ENCODE measurements at places on chromosomes 3 and 15.

- no peak for DNase-seq
Measured at GRCh38 chr15:81536356-81536755, 162.3 kb upstream of the TMC3 start.

- DNase-seq = no peak
Measured at GRCh38 chr3:142944342-142944741, 19.1 kb downstream of the PAQR9 start.

DNA sequence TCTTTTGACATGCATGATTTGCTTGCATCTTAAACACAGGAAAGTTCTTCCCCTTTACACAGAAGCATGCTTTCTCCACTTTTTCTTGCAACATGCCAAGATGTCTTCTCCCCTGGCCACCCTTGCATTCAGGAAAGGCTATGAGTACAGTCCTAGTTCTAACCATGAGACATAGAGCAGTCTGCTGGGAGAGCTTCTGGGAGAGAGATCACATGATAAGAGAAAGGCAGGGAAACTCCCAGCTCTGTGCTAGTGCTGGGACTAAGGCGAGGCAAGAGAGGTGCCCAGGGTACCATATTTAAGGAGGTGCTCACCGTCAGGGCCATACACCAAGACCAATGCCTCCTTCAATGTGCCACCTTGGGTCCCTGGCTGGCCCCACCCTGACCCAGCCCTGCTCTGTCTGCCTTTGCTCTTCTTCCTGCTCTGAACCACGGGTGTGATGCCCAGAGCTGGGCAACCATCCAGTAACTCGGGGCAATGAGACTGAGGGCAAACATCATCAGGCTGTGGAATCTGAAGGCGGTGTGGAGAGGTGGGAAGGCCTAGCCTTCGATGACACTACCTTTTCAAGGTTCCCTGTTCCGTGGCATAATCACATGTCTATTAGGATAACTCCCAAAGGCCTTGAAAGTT is 77.4 kb upstream of the PRR20G start:
- DNase-seq = no peak

DNA sequence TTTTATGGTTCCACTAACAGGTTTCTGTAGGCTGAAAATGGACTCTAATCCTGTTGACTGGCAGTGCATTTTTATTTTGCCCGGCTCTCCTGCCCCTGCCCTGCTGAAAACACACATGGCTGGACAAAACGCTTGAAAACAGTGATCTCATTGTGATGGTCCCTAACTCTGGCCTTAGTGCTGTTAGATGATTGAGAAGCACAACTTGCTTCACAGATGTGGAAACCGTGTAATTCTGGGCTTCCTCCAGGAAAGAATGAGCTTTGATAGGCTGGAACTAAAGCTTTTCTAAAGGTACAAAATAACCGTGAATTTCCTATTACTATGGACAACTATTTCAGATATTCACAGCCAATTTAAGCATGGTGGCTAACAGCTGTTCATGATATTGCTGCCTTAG is 121.4 kb downstream of the VGLL3 start:
- no peak for DNase-seq

GRCh38 chr15:56244811-56245576 is 1.3 kb upstream of the RFX7 start:
- peak; percentile 16 for DNase-seq

- DNase-seq = no peak
Measured at GRCh38 chr3:137760341-137761098, 3.6 kb upstream of the SOX14 start.

DNA sequence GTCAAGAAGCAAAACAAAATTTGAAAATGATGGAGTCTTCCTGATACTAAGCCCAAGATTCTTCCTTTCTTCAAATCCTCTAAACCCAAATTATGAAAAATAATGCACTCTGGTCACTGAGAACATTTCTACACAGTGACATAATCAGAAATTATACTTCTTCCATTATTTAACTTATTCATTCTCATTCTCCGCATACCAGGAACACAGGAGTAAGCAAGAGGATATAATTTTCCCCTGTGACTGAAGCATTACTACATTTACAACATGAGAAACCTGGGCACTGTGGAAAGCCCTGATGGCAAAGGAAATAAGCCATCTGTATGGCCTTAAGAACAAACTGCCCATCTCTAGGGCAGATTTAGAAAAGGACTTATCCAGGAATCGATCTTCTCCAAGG is 47.0 kb downstream of the EXD1 start:
- no peak for DNase-seq

- DNase-seq = no peak
Measured at GRCh38 chr3:197001106-197001971, 28.3 kb downstream of the MELTF start.

DNA sequence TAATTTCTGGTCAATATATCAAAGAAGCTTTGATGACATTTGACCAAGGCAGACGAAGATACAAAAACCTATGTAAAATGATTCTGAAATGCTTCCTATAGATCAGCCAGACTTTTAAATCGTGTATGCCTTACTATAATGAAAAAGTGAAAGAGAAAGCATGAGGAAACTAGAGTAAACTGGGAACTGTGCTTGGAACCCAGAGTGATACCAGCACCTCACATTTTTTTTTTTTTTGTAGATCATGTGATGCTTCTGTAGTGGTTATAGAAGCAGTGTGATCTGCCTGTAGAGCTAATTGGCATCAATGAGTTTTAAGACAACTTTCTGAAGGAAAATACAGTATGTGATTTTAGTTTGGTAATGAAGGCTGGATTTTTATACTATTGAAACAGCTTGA is 150.7 kb downstream of the NLGN1 start:
- no peak for DNase-seq

Data from NB4 (cell line).